ENCODE measurements at places on chromosomes 5 and 9. TPM values are rescaled to one million over a fixed set of nuclear protein-coding genes. Genes with fewer than 3 reads are reported as not detected.

GRCh38 chr9:7688626-7689025 is 111.0 kb downstream of the DMAC1 start:
- H3K27ac ChIP-seq, result no peak overlapping the region
- no peak for DNase-seq
- peaks cover 2% of the 10 kb centered on the region for H3K27me3 ChIP-seq
- no peaks in the 10 kb centered on the region for H3K36me3 ChIP-seq
- H3K4me1 ChIP-seq, result no peaks in the 10 kb centered on the region

DNA sequence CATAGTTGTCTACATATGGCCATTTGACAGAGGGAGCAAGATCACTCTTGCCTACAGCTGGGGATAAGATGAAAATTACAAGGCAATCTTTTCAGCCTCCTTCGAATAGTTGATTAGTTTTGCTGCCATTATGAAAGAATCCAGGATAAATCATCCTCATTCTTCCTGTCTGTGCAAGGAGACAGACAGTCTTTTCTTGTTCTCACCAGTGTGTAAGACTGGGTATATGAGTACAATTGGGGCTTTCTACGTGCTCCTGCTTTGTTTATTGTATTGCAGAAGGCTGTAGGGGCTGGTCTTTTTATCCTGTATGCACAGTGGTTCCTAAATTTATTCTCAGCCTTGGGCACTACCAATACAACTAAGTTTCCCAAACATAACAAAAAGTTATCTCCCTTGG is 76.8 kb downstream of the SPEF2 start:
- H3K27me3 ChIP-seq, result no peaks in the 10 kb centered on the region
- H3K36me3 ChIP-seq, result no peaks in the 10 kb centered on the region
- H3K4me3 ChIP-seq, result no peak overlapping the region
- peaks cover 12% of the 10 kb centered on the region for H3K4me1 ChIP-seq

- H3K27me3 ChIP-seq, result no peaks in the 10 kb centered on the region
- no peak for DNase-seq
- H3K4me1 ChIP-seq, result peaks cover 5% of the 10 kb centered on the region
- H3K27ac ChIP-seq, result no peak overlapping the region
- no peak overlapping the region for H3K4me3 ChIP-seq
- peaks cover 3% of the 10 kb centered on the region for H3K36me3 ChIP-seq
Observed at GRCh38 chr5:58447226-58447625, 12.7 kb downstream of the PLK2 start.

- H3K4me3 ChIP-seq, result no peak overlapping the region
- DNase-seq, result no peak
- H3K27me3 ChIP-seq, result no peaks in the 10 kb centered on the region
- H3K36me3 ChIP-seq, result no peaks in the 10 kb centered on the region
- peaks cover 33% of the 10 kb centered on the region for H3K4me1 ChIP-seq
- no peak overlapping the region for H3K27ac ChIP-seq
Observed at GRCh38 chr5:142941245-142941644, 171.1 kb downstream of the ARHGAP26 start.

- no peak for DNase-seq
- H3K4me3 ChIP-seq, result no peak overlapping the region
- no peaks in the 10 kb centered on the region for H3K27me3 ChIP-seq
- no peaks in the 10 kb centered on the region for H3K36me3 ChIP-seq
- H3K4me1 ChIP-seq, result peaks cover 11% of the 10 kb centered on the region
- no peak overlapping the region for H3K27ac ChIP-seq
Observed at GRCh38 chr5:76337953-76338451, 65.1 kb upstream of the IQGAP2 start.

GRCh38 chr9:109939698-109940342 is 159.8 kb downstream of the PALM2AKAP2 start:
- no peak overlapping the region for H3K4me3 ChIP-seq
- H3K4me1 ChIP-seq, result peaks cover 6% of the 10 kb centered on the region
- H3K27ac ChIP-seq, result no peak overlapping the region
- H3K27me3 ChIP-seq, result no peaks in the 10 kb centered on the region
- peaks cover 14% of the 10 kb centered on the region for H3K36me3 ChIP-seq

EMB gene
- 11.5 TPM for total RNA-seq

IFNA6 gene
- total RNA-seq, result not detected

SLCO6A1 gene
- total RNA-seq, result 1.1 TPM

BAAT gene
- 0.24 TPM for total RNA-seq

Data from chondrocyte (in vitro differentiated cells).